Epithelial cell of prostate (primary cell): ENCODE measurements at places on chromosomes 1 and 21.
A peak's percentile ranks its signal among the peaks of the same experiment; 100 is the strongest.

GRCh38 chr1:10904396-10905358 lies 107.8 kb upstream of the TARDBP start:
- DNase-seq = no peak

DNA sequence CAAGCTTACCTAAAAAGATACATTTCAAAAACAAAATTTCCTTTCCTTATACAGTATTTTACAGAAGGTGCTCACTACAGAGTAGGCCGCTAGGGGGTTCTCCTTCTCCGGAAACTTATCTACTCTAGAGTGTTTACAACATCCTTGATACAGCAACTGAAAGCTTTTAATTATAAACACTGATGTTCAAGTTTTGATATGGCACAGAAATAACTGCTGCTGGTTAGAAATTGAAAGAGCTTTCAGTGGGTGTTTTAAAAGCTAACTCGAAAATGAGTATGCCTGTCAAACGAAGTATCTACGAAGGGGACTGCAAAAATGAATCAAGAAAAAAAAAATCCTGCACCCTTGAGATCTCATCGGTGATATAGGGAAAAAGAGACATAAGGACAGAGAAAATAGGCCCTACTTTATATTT lies 1.0 kb downstream of the YOD1 start:
- DNase-seq = no peak

DNA sequence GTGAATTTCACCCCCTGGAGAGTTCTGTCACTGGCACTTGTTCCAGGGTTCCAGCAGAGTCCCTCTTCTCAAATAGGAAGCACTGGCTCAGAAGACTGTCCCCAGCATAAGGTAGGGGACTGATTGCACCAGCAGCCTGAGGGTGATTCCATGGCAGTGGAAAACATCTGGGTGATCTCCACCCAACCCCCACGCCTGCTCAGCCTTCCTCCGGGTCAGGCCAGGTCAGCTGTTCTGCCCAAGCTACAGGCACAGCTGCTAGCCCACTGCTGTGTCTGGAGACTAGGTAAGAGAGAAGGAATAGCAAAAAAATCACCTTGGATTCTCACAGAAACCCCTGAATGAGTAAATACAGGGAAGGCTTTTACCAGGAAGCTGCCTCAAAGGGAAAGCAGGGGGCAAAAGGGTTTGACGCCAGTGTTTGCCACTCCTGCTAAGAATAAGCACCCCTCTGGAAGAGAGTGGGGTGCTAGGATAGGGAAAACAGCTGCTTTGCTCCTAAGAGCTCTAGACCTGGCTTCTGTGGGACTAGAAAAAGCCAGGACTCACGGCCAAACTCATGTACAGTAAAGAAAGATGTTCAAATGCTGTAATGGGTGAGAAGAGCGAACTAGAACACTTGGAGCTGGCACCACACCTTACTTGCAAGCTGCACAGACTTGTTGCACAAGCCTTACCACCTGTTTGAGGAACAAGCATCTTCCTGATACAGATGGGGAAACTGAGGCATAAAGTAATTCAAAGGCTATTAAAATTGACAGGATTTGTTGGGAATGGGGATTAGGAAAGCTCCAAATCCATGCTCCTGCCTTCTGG lies 1.0 kb upstream of the DENND2D start:
- no peak for DNase-seq

DNA sequence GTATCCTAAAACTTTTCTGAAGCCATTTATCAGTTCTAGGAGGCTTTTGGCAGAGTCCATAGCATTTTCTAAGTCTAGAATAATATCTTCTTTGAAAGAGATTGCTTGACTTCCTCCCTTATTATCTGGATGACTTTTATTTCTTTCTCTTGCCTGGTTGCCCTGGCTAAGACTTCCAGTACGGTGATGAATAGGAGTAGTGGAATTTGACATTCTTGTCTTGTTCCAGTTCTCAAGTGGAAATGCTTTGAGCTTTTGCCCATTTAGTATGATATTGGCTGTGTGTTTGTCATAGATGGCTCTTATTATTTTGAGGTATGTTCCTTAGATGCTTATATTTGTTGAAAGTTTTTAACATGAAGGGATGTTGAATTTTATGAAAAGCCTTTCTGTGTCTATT lies 1647.9 kb downstream of the PLA2G4A start:
- DNase-seq = no peak

DNA sequence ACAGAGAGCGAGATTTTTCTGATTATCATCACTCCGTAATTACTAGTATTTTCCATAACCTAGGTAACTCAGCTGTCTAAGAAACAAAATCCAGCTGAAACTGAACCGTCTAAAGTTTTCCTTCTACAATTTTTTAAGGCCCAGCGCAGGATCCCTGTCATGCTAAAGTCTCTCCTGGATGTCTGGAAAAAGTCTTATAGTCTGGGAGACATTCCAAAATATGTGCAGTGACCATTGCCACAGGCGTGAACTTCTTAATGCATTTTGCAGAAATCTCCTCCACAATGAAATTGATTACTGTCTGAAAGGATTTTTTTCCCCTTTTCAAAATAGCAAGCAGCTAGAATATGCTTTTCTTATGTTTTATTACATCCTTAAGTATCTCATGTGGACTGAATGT lies 209.3 kb upstream of the C1orf105 start:
- no peak for DNase-seq

DNA sequence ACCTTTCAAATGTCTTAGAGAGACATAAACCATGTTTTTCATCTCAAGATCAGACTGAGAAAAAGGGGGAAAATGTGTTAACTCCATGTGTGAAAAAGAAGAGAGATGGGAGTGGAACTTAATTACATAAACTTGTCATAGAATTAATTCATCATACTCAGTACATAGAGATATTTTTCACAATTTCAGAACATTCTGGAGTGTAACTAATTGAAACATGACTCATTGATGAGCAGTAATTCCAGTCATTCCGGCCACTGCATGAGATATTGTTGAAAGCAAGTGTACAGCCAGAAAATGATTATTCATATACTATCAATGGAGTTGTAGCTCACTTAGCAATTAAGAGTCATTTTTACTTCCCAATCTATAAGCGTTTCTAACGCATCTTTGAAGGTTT lies 739.3 kb downstream of the LTN1 start:
- peak; percentile 8 for DNase-seq

DNA sequence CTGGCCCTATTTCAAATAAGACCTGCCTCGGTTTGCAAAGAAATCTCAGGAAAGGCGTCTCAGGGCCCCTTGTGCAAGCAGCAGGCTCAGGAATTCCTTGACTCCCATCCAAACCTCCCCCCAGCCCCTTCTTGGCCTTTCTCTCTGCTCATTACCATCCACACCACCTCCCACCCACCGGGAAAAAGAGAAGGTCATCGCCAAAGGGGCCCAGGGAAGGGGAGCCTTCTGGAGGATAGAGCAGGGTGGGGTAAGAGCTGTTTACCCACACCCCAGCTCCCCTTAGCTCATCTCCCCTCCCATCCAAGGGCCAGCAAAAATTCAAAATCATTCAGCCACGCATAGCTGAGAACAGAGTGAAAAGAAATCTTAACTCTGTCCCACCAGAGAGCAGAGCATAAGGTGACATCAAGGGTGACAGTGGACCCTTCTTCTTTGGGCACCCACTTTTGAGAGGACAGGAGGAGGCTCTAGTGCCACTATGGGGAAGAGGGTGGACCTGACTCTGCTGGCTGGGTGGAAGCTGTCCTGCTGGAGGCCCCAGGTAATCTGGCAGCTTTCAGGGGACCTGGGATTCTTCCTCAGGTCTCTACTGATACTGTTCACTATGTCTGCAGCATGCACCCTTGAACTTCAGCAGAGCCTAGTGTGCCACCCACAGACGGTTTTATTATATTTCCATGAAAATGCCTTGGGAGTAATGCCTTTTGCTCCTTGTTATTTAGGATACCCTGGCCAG lies 3.9 kb upstream of the WNT2B start:
- DNase-seq = no peak
